ENCODE measurements at places on chromosomes 7 and 10. TPM values are rescaled to one million over a fixed set of nuclear protein-coding genes. Genes with fewer than 3 reads are reported as not detected.

The HIBADH gene
- 109 TPM for total RNA-seq

GRCh38 chr10:72274730-72275350, 1.1 kb downstream of the DDIT4 start:
- DNase-seq = peak; percentile 87

GRCh38 chr10:123044391-123044790, 35.6 kb downstream of the ACADSB start:
- DNase-seq = no peak

- DNase-seq = no peak
Observed at GRCh38 chr10:89813546-89813945, 112.2 kb downstream of the KIF20B start.

GRCh38 chr10:86329896-86330680, 36.5 kb downstream of the GRID1 start:
- no peak for DNase-seq

The TAS2R41 gene
- total RNA-seq = not detected

DNA sequence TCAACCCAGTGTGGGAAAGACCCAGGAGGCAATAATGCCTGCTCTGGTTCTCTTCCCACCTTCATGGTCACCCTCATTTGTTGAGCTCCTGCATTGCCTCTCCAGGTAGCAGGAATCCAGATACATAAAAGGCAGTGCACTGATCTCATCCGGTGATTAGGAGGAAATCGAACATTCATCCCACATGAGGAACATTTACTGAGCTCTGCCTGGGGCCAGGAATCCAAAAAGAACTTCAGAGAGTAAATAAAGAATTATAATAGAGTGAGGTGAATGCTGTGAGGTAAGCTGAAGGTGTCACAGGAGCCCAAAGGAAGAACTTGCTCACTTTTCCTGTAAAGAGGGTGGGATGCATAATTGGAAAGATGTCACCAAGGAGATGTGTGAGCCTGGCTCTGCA, 121.2 kb downstream of the RALA start:
- no peak for DNase-seq

- no peak for DNase-seq
Observed at GRCh38 chr10:78164702-78165101, 131.0 kb downstream of the RPS24 start.

- no peak for DNase-seq
Observed at GRCh38 chr10:36679554-36679953, 445.8 kb upstream of the ANKRD30A start.

DNA sequence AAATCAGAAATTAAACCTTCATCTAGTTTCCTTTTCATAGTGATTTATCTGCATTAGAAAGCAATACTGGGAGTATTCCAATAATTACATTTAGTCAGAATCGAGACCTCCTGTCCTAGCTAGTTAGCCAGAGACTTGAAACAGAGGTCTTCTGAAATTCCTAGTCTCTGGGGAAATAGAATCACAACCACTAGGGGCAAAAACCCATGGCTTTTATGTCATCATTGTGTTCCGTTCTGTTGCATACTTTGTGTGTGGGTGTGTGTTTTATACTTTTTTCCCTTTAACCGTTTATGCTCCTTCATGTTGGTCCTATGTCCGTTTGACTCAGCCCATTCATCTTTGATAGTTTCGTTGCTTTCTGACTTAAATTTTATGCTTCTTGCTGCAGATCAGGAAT, 79.8 kb downstream of the RALA start:
- no peak for DNase-seq

The MYO1G gene
- total RNA-seq = 1.3 TPM

DNA sequence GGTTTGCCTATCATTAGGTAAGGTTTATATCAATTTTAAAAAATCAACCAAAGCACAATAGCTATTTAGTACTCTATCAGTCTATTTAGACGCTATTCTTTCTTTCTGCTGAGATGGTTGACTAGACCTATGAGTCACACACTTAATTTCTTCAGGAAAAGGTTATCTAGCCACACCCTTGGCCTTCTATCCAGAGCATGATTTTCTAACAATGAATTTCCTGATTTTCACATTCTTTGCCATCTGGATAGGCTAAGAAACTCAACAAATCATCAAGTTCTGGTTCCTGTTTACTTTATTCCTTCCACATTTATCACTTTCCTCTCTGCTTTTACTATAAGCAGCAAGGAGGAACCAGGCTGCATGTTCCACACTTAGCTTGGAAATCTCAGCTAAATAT, 8.1 kb downstream of the PRPS1L1 start:
- no peak for DNase-seq

- DNase-seq = no peak
Observed at GRCh38 chr10:88466786-88467185, 116.3 kb downstream of the RNLS start.

DNA sequence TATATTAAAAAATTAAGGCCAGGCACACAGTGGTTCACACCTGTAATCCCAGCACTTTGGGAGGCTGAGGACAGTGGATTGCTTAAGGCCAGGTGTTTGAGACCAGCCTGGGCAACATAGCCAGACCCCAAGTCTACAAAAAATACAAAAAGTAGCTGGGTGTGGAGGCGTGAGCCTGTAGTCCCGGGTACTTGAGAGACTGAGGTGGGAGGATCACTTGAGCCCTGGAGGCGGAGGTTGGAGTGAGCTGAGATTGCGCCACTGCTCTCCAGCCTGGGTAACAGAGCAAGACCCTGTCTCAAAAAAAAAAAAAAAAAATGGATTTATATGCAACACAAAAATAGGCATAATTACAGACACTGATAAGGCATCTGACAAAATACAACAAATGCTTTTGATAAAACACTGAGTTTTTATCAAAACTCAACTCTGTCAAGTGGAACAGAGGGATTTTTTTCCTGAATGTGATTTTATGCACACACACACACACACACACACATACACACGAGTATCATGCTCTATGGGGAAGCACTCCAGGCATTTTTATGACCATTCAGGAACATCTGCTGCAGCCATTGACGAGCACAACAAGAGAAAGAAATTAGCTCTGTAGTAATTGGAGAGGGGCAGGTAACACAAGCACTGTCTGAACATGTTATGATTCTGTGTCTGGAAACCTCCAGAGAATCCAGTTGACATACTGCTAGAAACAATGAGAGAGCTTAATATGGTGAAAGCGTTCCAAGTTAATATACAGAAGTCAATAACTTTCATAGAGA, 193.1 kb downstream of the WDR37 start:
- DNase-seq = no peak

- DNase-seq = peak; percentile 35
Observed at GRCh38 chr10:90592638-90593302, 265.1 kb downstream of the HTR7 start.
